ENCODE measurements at places on chromosomes 7 and 10.

GRCh38 chr7:108129018-108129965 is 869 bp downstream of the LAMB4 start:
- DNase-seq = no peak

GRCh38 chr7:45065031-45065995 is 23.5 kb downstream of the NACAD start:
- DNase-seq = no peak

DNA sequence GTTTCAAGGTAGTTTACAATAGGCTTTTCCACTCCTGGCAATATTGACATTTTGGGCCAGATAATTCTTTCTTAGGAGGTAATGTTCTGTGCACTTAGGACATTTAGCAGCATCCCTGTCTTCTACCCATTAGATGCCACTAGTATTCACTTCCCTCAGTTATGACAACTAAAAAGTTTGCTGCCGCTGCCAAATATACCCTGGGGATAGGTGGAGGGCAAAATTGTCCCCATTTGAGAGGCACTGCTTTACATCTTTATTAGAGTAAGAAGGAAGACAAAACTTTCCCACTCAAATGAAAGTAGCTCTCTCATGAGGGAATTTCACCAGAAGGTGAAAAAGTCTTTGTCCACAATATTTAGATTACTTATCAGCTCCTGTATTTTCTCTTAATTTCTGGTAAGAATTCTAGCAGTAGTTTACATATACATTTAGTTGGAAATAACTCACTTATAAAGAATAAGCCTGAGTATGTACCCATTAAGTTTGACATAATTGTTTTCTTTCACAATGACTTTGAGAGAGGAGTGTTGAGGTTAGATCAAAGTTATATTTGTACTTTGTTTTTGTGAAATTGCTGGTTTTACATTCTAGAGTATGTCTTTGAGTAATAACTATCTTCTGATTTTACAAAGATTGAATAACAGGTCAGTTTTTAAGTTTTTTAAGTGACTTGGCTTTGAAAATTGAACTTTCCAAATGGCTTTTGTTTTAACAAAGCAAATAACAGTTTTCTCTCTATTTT is 46.0 kb downstream of the HELLS start:
- no peak for DNase-seq

DNA sequence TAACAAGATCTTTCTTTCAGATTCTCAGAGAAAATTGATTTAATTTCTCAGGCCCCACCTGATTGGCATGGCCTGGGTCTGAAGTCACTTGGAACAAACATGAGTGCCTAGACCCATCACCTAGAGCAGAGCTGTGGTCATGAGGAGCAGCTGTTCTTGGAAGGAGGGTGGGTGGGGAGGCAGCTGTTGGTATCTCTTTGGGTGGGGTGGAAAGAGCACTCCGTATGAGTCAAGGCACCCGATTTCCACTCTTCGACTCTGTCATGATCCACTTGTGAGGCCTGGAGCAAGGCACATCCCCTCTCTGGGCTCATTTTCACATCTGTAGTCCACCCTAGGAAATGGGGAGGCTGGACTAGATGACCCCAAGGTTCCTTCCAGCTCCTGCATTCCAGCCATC is 156.7 kb downstream of the C10orf105 start:
- DNase-seq = no peak

DNA sequence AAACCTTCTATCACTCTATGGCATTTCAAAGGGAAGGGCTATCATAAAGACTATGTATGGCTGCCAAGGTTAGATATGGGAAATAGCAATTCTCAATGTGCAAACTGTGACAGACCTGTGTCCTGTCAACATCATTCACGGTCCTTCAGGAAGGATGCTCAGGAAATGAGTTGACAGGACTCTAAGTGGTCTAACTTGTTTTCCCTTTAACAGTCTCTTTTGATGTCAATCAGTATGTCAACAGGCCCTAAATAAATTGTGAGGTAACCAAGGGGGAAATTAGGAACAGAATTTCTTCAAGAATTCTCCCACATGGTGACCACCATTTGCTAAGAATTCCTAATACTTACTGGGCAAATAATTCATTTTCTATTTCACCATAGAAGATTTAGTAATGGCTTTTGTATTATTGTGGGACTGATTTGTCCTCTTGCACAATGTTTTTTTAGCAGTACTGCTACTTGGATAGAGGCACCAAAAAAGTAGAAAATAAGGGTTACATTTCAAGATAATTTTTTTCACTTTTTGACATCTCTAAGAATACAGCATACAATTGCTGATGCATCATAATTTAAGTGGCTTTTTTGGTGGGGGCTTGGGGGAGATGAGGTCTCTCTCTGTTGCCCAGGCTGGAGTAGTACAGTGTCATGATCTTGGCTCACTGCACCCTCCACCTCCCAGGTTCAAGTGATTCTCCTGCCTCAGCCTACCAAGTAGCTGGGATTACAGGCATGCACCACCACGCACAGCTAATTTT is 275.8 kb downstream of the CACNA2D1 start:
- no peak for DNase-seq

- DNase-seq = no peak
Measured at GRCh38 chr7:34104992-34105391, 199.7 kb downstream of the BMPER start.

Data from stimulated activated CD4-positive, alpha-beta T cell treated with anti-CD3 and anti-CD28 coated beads, Interleukin-1b, Interleukin-23, amount 100 ng/mL, for 24 hours (primary cell).